ENCODE measurements at places on chromosomes 6 and 20.

GRCh38 chr6:157538168-157538567, 157.2 kb downstream of the ZDHHC14 start:
- no peak overlapping the region for H3K27ac ChIP-seq
- peaks cover 14% of the 10 kb centered on the region for H3K4me1 ChIP-seq
- H3K36me3 ChIP-seq = no peaks in the 10 kb centered on the region
- DNase-seq = no peak
- no peak overlapping the region for H3K4me3 ChIP-seq
- no peaks in the 10 kb centered on the region for H3K27me3 ChIP-seq

GRCh38 chr6:129215916-129216520, 333.1 kb downstream of the LAMA2 start:
- DNase-seq = no peak
- H3K4me1 ChIP-seq = no peaks in the 10 kb centered on the region
- no peaks in the 10 kb centered on the region for H3K27me3 ChIP-seq
- H3K4me3 ChIP-seq = no peak overlapping the region
- H3K27ac ChIP-seq = no peak overlapping the region

- peaks cover 20% of the 10 kb centered on the region for H3K4me1 ChIP-seq
- H3K27ac ChIP-seq = peak overlapping the region; percentile 68
- no peak overlapping the region for H3K4me3 ChIP-seq
- H3K27me3 ChIP-seq = no peaks in the 10 kb centered on the region
Measured at GRCh38 chr20:57048027-57048869, 218.2 kb downstream of the BMP7 start.

DNA sequence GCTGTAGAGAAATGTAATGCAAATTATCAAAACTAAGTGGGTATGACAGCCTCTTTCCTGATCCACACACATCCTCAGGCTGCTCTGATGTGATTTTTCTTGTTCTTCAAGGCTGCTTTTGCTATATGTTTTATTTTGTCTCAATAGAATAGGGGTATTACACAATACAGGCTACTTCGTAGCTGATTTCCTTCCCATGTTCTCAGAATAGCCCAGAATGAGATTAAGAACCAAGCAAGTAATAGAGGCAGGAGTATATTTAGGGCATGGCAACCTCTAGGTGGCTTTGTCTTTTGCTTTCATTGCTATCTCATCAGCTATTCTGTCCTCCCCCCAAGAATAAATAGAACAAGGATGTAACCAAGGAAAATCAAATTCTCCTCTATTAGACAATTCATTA, 241.8 kb downstream of the ALDH8A1 start:
- peaks cover 10% of the 10 kb centered on the region for H3K4me1 ChIP-seq
- DNase-seq = no peak
- H3K4me3 ChIP-seq = no peak overlapping the region
- H3K27ac ChIP-seq = no peak overlapping the region
- no peaks in the 10 kb centered on the region for H3K36me3 ChIP-seq
- no peaks in the 10 kb centered on the region for H3K27me3 ChIP-seq

- peak overlapping the region; percentile 28 for H3K27ac ChIP-seq
- no peak for DNase-seq
- no peak overlapping the region for H3K4me3 ChIP-seq
- H3K36me3 ChIP-seq = no peaks in the 10 kb centered on the region
- H3K4me1 ChIP-seq = peaks cover 21% of the 10 kb centered on the region
Measured at GRCh38 chr6:30769088-30769852, 24.9 kb upstream of the IER3 start.

All from esophagus squamous epithelium (tissue), 5 donors.